ENCODE measurements at places on chromosomes 13 and 19.

- no peak for DNase-seq
These were observed 1.7 kb downstream of the ELL start for GRCh38 chr19:18519962-18520847.

GRCh38 chr13:44125943-44126469 is 246.3 kb downstream of the LACC1 start:
- DNase-seq = no peak

GRCh38 chr19:6521718-6522646 is 8.8 kb upstream of the TNFSF9 start:
- no peak for DNase-seq

DNA sequence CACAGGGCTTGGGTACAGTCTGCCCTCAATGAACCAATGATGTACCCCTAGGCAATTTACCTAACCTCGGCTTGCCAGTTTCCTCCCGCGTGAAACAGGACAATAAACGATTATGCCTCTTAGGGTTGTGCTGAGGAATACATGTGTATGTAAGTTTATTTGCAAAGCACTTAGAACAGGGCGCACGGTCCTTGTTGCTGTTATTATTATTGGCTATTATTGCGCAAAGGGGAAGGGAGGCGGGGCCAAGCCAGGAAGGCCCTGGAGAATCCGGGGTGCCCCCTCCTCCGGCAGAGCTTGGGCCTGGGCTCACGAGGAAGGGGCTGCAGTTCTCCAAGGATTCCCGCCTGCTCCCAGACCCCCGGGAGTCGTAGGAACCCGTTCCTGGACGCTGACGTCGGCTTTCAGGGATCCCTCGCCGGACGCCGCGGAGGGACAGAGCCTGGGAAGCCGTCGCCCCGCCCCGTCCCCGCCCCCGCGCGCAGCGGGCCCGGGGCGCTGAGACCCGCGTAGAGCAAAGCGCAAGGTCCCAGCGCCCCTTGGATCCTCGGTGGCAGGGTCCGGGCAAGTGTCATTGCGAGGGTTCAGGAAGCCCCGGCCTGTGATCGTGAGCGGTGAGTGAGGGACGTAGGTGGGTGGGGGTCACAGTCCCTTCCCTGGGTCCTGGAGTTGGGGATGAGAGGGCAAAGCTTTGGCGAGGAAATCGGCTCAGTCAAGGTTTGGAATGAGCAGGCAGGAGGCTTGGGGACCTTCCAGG is at the start of gene TMEM91:
Gene TMEM91 (plus strand): TSS at position 293 of the 757 bp plus-strand sequence. CDS start 1,777 bp downstream, outside the sequence.
- no peak for DNase-seq

- no peak for DNase-seq
These were observed 2130.9 kb upstream of the PCDH20 start for GRCh38 chr13:63546524-63546923.

GRCh38 chr19:56319991-56320390 is 5.4 kb upstream of the ZSCAN5A start:
- no peak for DNase-seq

- DNase-seq = no peak
These were observed 78.2 kb downstream of the RASA3 start for GRCh38 chr13:114054264-114054663.

- DNase-seq = no peak
These were observed 7.3 kb downstream of the RPS16 start for GRCh38 chr19:39428283-39429112.

GRCh38 chr13:112072534-112073244 is 5.7 kb downstream of the SOX1 start:
- no peak for DNase-seq

DNA sequence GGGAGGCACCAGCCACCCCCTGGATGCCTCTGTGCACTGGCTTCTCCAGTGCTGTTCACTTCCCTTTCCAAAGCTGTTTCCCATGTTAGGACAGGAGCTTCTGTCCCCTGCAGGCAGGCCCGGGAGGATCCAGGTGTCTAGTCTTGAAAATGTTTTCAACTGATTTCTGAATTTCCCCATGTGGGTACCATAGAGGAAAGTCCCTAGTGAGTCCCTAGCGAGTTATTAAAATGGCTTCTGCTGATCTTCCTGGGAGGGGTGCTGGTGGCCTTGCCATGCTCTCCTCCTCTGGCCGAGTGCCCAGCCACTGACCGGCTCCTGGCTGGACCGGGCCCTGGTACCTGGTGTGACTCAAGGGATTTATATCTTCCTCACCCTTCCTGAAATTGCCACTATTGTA is 5.2 kb upstream of the ANKRD10 start:
- no peak for DNase-seq

GRCh38 chr19:41427647-41428480 is 690 bp upstream of the B3GNT8 start:
- no peak for DNase-seq

- no peak for DNase-seq
These were observed 48.0 kb upstream of the ADGRE5 start for GRCh38 chr19:14333101-14333871.

- no peak for DNase-seq
These were observed 12.0 kb upstream of the FBXL3 start for GRCh38 chr13:77038907-77039480.

DNA sequence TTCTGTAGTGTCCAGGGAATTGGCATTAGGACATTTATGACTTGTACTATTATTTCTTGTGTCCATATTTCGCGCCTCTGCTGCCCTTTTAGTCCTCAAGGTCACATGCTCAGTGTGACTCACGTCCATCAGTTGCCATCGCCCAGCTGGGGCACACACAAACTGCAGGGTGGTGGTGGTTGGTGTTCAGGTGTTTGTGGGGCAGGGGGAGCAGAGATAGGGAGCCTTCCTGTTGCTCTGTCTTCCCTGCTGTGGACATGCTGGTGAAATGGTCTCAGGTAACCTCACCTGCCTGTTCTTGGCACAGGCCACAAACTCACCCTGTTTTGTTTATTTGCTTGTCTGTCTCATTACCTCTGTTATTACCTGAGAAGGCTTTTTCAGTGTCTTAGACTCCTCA is 22.4 kb downstream of the PRR12 start:
- no peak for DNase-seq

- no peak for DNase-seq
These were observed at the start of the genes MAN2B1 and WDR83 for GRCh38 chr19:12666265-12667048. Gene MAN2B1 (minus strand): TSS chr19:12666742. CDS start chr19:12666701, 41 bp downstream. Gene WDR83 (plus strand): TSS chr19:12666807. CDS start chr19:12669791, 2,984 bp downstream.

- no peak for DNase-seq
These were observed 45.7 kb downstream of the NAA16 start for GRCh38 chr13:41356786-41357185.

DNA sequence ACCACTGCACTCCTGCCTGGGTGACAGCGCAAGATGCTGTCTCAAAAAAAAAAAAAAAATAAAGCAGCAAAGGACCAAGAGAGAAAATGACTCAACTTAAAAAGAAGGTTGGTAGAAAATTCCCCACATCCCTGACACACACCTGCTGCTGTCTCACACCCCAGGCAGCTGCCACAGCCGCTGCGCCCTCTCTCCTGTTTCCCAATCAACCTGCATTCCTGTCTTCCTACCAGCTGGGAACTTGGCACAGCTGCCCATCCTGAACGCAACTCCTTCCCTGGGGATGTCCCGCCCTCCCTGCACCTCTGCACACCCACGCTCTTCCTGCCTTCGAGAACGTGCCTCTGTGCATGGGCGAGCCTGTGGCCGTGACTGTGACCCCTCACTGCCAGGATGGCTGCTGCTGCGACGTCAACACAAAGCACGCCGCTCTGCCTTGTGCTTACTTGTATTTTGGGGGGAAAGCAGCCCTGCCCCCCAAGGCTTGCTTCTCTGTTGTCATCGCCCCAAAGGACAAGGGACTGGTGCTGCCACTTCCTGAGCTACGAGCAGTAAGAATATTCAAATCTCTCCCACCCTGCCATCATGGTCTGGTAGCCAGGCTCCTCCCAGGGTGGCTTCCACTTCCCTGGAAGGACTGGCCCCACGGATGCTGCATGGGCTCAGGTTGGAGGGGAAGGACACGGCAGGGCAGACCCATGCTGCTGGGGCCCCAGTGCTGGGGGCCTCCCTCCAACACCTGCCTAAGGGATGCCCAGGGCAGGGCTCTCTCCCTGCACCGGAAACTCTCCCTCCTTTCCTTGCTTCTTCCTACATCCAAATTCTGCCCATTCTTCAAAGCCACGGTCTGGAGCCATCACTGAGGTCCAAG is 20.7 kb downstream of the SH3GL1 start:
- DNase-seq = no peak

GRCh38 chr13:59690857-59691500 is 472.7 kb downstream of the DIAPH3 start:
- DNase-seq = no peak

DNA sequence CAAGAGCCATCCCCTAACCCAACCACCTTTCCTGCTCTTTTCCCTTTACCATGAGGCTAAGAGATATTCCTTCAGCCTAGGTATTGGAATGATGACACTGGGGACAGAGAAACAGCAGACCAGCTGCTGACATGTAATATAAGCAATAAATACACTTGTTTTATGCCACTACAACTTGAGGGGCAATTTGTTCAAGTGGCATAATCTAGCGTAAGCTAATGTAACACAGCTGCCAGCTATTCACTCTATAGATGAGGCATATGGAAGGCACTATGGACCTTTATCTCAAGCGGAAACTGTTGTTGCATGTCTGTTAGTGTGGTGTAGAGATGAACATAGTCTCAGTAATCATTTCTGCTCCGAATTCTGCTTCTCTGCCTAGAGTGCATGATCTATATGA is 111.1 kb downstream of the STARD13 start:
- no peak for DNase-seq

DNA sequence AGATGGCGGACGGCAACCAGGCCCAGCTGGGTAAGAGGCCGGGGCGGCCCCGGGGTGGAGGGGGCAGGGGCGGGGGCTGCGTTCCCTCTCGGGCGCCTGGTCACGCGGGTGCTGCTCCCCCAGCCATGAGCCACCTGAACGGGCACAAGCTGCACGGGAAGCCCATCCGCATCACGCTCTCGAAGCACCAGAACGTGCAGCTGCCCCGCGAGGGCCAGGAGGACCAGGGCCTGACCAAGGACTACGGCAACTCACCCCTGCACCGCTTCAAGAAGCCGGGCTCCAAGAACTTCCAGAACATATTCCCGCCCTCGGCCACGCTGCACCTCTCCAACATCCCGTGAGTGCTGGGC is 11.1 kb downstream of the PTBP1 start:
- DNase-seq = no peak

DNA sequence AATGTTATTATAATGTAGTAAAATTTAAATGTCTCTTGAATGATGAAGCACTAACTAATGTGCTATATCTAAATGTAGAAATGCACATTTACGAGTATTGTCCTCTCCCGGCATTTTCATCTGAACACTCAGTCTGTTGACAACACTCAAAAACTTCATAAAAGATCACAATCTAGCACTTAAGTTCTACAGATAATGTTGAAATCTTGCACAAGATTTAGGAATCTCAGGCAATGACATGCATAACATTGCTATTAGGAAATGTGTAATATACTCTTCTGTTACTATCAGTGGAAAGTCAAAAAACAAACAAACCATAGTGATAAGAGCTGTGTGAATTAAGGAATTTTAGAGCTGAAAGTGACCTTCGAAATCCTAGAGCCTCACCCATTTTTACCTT is 37.5 kb upstream of the XPO4 start:
- DNase-seq = no peak

DNA sequence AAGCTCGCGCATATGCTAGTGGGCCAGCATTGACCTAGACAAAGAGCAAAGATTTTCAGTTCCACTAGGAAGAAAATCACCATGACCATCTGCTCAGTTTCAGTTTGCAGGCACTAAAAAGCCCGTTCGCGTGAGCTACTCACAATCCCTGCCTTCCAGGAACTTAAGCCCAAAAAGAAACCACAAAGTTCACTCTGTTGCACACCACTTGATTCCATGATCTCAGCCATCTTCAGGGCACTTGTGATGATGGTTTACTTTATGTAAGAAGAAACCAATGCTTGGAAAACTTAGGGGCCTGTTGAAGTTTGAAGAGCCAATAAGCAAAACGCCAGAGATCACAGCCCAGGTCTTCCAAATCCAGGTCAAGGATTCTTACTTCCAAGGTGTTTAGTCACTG is 45.0 kb upstream of the SLC15A1 start:
- DNase-seq = no peak

DNA sequence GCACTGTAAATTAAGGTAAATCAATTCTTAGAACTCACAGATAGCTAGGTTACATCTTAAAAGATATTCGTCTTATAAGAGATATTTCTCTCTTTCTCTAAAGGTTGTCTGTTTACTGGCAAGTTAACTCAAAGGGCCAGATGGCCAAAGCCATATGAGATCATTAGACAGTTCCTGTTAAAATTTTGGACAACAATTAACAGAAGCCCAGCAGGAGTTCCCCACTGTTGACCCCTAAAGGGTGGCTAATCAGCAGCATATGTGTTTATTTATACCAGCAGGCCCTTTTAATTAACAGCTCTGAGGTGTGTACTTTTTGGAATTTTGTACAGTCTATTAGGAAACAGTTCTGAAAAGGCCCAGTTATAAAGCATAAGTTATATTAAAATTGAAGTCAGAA is 245.8 kb downstream of the LIG4 start:
- no peak for DNase-seq

DNA sequence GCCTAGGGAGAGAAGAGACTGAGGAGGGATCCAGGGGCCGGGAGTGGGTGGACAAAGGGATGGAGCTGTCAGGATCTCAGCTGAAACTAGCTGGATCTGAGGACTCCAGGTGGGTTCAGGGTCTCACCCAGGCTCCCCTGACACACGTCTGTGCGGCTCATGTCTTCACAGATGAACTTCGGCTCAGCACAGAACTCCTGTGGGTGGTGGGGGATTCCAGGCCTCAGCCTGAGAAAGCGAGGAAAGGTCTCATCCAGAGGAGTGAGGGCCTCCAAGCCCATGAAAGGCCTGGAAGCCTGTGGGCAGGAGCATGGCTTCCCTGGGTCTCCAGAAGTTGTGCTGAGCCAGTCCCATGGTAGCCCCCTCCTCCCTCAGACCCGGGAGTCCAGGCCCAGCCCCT is 1.4 kb downstream of the CAPN12 start:
- no peak for DNase-seq

GRCh38 chr13:21882766-21883165 is 211.9 kb downstream of the FGF9 start:
- DNase-seq = no peak

All from iPS DF 6.9 (cell line).